ENCODE measurements at places on chromosomes 16 and 17.

- no peak for DNase-seq
Observed at GRCh38 chr16:87835882-87836331, 33.4 kb downstream of the SLC7A5 start.

DNA sequence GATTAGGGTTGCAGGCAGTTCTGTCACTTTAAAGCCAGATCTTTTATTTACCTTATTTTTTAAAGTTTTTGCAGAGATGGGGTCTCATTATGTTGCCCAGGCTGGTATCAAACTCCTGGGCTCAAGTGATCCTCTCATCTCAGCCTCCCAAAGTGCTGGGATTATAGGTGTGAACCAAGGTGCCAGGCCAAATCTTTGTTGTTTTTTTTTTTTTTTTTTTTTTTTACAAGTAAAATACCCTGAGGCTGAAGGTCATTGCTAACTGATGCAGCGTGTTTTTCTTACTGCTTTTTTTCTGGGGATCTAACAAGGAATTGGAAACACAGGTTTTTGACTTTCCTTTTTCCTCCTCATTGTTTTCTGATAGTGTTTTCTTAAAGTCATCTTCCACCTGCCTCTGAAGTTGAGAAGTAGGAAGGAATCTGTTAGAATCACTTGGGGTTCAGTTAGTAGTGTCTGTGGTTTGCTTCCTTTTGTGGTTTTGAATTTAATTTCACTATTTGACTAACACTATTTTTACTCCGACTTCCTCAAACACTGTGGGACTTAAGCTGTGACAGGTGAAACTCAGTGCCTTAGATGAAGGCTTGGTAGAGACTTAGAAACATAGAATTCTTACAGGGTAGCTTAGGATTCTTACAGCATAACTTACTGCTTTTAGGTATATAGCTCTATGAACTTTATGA, 22.2 kb downstream of the CLTC start:
- no peak for DNase-seq

DNA sequence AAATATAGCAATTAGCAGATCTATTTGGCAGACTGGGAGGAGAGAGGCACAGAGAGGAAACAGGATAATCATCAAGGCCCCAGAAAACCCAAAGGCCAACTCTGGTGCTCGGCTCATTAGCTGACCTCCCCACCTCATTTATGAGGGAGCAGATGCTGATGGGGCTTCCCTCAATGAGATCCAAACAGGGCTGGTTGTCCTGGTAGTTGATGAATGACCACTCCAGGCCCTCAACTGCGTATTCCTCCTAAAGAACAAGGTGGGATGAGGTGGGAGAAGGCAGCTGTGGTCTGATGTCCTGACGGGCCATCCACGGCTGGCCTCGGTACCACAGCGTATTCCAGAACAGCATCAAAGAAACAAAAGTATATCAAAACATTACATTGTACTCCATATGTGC, 20.8 kb downstream of the ZNHIT3 start:
- DNase-seq, result no peak

DNA sequence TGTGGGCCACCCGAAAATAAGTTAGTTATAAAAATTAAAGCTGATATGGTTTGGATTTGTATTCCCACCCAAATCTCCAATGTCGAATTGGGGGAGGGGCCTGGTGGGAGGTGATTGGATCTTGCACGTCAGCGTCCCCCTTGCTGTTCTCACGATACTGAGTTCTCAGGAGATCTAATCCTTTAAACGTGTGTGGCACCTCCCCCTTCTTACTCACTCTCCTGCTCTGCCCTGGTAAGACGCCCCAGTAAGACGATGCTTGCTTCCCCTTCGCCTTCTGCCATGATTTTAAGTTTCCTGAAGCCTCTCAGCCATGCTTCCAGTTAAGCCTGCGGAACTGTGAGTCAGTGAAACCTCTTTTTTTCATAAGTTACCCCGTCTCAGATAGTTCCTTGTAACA, 35.4 kb downstream of the SYCE1L start:
- DNase-seq, result no peak

GRCh38 chr17:32569171-32570080, 82.6 kb downstream of the CDK5R1 start:
- no peak for DNase-seq

DNA sequence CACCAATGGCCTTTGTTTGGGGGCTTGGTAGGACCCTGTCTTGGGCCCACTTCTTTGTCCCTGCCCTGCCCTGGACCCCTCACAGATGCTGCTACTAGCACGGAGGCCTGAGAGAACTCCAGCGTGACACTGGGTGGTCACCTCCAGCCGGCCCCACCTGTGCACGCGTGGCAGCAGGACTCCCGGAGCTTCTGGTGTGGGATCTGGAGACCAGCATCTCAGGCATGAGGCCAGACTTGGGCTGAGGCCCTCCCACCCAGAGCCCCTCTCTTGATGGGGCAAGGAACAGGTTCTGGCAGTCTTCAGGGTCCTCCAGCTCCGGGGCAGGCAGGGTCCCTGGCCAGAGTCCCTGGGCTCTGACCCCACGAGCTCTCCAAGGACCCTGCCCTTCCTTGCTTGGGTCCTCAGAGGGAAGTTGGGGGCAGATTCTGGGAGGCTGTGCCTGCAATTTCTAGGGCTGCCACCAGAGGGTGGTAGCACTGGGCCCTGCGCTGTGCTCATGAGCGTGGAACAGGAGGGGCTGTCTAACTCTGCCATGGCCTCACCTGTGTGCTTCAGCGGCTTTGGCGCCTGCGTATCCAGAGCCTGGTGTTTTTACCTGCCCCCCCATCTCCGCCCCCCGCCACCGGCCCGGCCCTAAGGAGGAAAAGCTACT, 3.1 kb upstream of the BAIAP3 start:
- no peak for DNase-seq

- no peak for DNase-seq
Observed at GRCh38 chr16:69195369-69196029, 8.5 kb downstream of the SNTB2 start.

DNA sequence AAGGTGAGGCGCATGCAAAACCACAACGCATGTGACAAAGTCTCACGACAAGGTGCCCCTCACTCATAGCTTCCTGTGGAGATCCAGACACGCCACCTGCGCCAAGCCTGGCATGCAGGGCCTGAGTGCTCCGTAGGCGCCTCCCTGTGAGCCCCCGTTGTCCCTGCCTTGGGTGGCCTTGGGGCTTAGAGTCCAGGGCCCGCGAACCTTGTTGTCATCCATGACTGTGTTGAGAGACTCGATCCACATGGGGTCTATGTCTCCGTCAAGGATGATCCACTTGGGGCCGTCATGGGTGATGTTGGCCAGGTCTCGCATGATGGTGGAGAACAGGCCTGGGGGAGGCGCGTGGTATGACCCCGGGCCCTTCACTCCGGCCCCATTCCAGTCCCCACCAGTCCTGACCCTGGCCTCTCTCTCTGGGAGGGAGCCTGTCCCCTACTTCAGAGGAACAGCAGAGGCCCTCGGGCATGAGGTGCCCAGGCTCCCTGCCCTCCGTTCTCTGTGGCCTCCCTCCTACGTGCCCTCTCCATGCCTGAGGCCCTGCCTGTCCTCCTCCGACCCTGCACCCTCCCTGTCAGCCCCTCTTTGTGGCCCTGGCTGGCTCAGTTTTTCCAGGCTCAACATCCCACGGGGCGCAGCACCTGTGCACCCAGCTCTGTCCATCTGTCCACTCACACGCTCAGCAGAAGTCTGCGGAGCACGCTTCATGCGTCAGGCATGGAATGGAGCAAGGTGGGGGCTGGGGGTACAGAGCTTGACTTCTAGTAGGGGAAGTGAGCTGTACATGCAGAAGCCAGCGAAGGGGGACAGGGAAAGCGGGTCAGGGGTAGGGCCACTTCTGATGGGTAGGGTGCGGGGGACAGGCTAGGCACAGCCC, 85.7 kb downstream of the DNAH17 start:
- DNase-seq, result no peak

DNA sequence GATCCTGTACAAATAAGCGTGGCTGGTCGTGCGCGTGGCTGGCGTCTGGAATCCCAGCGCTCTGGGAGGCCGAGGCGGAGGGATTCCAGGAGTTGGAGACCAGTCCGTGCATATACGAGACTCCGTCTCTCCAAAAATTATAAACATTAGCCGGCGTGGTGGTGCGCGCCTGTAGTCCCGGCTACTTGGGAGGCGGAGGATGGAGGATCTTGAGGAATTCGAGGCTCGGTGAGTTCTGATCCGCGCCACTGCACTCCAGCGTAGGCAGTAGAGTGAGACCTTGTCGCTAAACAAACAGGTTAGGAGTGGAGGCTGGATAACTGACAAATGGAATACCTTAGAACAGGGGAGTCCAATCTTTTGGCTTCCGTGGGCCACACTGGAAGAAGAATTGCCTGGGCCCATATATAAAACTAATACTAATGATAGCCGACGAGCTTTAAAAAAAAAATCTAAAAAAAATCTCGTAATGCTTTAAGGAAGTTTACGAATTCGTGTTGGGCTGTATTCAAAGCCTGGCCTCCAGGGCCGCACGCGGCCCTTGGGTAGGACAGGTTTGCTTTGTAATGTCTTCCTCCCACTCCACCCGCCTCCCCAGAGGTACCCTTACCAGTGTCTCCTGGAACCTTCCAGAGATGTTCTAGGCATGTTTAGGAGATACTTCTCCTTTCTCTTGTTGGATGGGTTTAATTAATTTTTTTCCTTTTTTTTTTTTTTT, 909 bp upstream of the RSL1D1 start:
- no peak for DNase-seq

- no peak for DNase-seq
Observed at GRCh38 chr17:18099516-18099915, 9.0 kb upstream of the MYO15A start.

DNA sequence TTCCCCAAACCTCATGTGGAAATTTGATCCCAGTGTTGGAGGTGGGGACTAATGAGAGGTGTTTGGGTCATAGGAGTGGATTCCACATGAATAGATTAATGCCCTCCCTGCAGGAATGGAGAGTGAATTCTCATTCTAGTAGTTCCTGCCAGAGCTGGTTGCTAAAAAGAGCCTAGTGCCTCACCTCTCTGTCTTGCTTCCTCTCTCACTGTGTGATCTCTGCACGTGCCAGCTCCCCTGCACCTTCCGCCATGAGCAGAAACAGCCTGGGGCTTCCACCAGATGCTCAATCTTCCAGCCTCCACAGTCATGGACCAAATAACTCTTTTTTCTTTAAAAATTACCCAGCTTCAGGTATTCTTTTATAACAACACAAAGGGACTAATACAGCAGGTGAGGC, 72.9 kb upstream of the CLEC3A start:
- no peak for DNase-seq

GRCh38 chr16:13803974-13804373, 116.0 kb upstream of the ERCC4 start:
- DNase-seq, result no peak

All from hypothalamus (tissue), 51 donors.